ENCODE measurements at places on chromosomes 7 and 10.

DNA sequence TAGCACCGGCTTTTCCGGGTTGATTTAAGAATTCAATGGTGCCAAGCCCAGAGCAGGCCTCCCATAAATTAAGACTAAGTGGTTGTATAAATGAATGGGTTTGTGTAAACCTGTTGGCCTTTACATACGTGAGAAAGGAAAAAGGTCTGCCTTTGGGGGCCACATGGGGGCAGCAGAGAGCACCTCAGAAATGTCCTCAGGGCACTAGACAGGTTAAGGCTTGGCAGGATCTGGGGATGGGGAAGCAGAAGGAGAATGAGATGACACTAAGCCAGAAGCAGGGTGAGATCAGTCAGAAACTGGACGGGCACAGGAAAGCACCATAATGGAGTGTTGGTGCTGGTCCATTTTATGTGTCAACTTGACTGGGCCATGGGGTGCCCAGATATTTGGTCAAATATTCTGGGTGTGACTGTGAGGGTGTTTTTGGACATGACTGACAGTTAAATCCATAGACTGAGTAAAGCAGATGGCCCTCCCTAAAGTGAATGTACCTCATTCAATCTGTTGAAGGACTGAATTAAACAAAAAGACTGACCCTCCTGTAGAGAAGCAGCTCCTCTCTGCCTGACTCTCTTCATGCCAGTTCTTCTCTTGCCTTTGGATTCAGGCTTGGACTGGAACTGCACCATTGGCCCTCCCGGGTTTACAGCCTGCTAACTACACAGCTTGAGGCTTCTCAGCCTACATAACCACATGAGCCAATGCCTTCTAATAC is 58.9 kb downstream of the FRMPD2 start:
- DNase-seq = peak; percentile 27

GRCh38 chr10:85645926-85646711 is 720.5 kb downstream of the GRID1 start:
- no peak for DNase-seq

GRCh38 chr10:61742812-61743211 is 80.1 kb downstream of the CABCOCO1 start:
- no peak for DNase-seq

- no peak for DNase-seq
Measured at GRCh38 chr10:24552346-24553016, 171.2 kb downstream of the ARHGAP21 start.

DNA sequence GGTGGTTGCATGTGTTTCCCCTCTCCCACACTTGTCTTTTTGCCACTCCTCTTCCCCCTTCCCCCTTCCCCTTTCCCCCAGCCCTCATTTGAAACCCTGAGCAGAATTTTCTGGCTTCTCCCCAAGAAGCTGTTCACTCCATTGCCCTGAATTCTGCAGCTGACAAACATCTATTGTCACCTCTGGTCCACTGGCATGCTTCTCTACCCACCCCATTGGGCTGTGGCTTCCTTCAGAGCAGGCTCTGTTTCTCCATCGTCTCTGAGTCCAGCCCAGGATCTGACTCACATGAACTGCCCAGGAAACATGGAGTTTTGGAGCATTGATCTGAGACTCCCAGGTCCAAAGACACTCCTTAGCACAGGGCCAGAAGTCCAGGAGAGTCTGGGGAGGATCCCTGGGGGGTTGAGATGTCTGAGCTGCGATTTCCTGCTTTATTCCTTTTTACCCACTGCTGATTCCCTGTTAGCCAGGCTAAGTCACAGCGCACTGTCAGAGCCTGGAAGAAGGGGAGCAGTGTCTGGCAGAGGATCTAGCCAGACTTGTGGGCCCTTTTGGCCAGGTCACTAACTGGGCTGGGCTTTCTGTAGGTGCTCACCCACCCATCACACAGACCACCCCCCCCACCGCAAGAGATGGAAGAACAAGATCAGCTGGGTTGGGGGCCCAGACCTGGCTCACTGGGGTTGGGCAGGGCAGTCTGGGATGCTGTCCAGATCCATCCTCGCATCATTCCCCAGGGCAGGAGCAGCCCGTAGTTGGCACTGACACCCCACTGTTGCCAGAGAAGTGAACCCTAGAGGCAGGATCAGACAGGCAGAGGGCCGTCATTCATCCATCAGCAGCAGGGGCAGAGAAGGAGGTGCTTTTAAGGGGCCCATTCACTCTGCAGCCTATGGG is 3.5 kb downstream of the CHAT start:
- DNase-seq = no peak

DNA sequence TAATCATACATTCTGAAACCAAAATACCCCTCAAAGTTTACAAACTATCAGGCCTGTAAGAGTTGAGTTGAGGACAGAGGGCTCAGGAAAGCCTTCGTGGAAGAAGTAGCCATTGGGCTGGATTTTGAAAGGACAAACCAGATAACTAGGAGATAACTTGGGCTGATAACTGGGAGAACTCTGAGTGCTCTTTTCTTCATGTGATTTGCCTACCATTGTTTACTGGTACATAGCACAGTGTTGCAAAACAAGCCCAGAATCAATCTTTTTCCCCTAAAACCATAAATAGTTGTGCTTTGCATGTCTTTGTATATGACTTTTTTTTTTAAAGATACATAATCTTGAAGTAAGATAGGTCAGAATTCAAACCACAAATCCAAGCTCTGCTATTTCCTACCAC is 106.7 kb upstream of the ITGB1 start:
- no peak for DNase-seq

- DNase-seq = no peak
Measured at GRCh38 chr7:52586704-52587103, 448.7 kb upstream of the POM121L12 start.

GRCh38 chr10:133359972-133360610 is 2.3 kb upstream of the FUOM start:
- no peak for DNase-seq

GRCh38 chr10:113087165-113088029 is 137.3 kb downstream of the TCF7L2 start:
- no peak for DNase-seq

GRCh38 chr7:45684910-45685618 is 110.9 kb downstream of the ADCY1 start:
- DNase-seq = no peak

GRCh38 chr7:44463169-44463808 is 27.2 kb downstream of the NUDCD3 start:
- DNase-seq = no peak

DNA sequence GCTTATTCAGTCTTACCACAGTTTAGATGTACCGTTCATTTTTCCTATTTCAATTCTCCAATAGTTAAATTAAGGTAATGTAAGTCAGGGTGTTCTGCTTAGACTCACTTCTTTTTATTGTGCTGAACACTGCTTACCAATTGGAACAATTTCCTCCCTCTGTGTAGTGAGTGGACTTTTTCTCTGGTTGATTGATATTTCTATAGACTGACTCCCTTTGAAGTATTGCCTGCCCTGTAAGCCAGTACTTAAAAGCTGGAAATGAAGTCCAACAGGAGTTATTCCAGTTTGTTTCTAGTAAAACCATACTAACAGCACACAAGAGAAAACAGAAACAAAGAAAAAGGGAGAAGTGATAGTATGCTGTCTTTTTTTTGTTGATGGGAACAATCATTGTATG is 1674.9 kb downstream of the REEP3 start:
- no peak for DNase-seq

- no peak for DNase-seq
Measured at GRCh38 chr10:87860816-87861403, 2.4 kb downstream of the KLLN start.

DNA sequence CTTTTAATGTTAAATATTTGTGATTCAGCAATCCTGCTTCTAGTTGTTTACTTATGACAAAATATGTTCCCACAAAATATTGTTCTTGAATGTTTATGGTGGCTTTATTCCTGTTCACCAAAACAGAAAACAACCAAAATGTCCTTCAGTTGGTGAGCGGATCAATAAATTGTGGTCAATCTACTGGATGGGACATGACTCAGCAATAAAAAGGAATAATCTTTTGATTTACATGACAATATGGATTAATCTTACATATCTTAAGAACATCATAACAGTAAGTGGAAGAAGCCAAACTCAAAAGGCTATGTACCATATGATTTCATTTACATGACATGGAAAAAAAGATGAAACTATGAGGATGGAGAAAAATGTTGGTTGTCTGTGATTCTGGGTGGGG is 691.3 kb upstream of the GHITM start:
- no peak for DNase-seq

GRCh38 chr10:5816170-5816569 is 2.9 kb upstream of the GDI2 start:
- DNase-seq = no peak

- no peak for DNase-seq
Measured at GRCh38 chr10:113631684-113632367, 32.0 kb downstream of the NRAP start.

DNA sequence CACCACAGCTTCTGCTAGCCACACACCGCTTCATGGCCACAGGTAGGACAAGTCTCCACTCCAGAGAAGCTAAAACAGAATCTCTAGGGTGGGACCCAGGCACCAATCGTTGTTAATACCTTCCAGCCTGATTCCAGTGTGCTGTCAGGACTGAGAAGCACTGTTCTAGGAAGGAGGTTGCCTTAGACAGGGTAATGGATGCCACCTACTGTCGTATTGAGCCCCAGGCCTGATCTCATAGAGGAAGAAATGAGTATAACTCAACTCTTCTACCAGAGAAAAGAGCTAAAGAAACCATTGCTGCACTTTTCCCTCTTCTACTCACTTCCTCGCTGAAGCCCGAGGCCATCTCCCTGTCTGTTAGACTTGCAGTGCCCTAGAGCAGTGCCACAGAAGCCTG is 31.8 kb downstream of the CNNM1 start:
- no peak for DNase-seq

DNA sequence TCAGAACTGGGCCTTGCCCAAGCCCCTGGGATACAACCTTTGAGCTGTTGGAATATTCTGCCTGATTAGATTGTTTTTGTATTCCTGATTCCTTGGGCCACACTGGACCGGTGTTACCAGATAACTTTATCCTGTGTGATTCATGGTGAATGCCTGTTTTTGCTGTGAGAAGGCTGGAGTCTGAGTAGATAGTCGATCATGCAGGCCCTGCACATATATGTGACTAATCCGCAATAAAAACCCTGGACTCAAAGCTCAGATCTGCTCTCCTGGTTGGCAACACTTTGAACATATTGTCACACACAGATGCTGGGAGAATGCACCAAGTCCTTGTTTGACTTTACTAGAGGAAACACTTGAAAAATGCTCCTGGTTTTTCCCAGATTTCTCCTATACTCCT is 183.9 kb upstream of the MBL2 start:
- DNase-seq = no peak

DNA sequence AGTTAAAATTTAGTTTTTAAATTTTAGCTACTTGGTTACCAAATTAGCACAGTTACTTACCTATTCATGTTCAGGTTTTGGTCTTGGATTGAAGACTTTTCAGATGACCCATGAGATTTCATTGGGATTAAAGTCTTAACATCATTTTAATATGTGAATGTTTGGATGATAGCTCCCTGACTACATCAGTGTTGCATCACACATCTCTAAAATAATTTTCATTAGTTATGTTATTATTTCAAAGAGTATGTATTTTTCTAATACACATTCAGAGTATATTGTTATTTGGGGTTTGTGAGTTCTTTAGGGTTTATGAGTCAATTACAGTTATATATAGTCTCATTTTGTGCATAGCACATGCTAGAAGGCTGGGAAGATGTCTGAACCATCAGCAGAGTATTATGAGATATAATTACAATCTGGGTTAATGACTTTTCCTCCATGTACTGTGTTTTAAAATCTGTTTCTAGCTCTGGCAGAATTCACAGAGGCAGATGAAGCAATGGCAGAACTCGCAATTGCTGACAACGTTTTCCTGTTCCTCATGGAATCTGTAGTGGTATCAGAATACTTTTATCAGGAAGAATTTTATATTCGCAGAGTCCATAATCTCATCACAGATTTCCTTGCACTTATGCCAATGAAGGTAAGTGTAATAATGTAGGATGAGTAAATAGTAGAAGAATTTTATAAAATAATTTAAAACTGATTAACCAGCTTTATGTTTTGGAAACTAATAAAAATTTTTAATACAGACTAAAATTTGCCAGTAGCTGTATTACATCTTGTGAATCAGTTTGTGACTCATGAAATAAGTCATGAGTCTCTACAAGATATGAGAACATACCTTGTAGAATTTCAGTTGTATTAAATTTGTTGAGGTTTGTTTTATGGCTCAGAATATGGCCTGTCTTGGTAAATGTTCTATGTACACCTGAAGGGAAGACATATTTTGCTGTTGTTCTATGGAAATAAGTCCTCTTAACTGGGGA is 26.9 kb downstream of the NUP205 start:
- DNase-seq = no peak

GRCh38 chr10:99337311-99337811 is 8.2 kb downstream of the CNNM1 start:
- no peak for DNase-seq

DNA sequence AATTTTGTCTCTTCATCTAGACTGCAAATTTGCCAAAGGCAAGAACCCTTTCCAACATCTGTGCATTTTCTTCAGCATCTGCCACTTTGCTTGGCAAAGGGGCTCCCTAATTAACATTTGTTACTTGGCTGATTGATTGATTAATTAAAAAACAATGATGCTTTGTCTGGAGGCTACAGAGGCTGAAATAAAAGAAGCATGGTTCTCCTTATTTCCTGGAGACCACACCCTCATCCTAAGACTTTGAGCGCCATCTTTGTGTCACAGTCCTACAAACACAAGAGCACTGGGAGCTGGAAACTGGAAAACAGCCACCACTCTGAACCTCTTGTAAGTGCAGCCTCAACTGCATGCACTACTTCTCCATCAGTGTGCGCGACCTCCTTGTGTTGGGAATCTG is 189.2 kb downstream of the C7orf25 start:
- no peak for DNase-seq

DNA sequence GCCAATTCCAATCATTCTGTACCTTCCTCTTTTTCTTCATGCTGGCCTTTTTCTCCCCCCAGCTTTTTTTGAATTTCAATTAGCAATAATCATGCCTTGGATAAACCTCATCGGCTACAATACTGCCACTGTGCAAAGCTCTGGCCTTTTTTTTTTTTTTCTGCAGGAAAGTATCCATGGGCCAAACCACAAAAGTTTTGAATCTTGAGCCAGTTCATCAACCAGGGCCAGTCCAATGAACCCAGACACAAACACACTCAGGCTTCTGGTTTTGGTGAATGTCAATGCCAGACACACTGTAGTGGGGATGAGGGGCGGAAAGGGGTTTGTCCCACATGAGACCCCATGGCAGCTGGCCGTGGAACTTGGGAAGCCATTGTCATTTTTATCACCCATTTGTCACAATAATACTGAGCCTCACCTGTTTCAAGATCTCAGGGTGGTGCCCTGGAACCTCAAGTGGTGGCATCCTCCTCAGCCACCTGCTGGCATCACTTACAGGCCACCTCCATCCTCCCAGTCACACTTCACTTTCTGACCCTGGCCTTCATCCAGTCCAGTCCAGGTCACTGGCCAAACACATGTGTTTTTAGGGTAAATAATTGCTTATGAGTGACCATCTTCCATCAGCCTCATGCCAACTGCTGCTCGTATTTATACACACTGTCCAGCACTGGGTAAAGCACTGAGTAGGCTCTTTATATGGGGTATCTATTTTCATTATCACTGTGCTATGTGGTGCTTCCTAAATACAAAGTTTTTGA is 40.8 kb upstream of the TSPAN33 start:
- no peak for DNase-seq

GRCh38 chr10:79316671-79317431 is 30.4 kb upstream of the PPIF start:
- DNase-seq = no peak
